ENCODE measurements at places on chromosomes 6 and 20.

- DNase-seq, result no peak
These were observed 771 bp downstream of the ARFRP1 start for GRCh38 chr20:63706852-63707557.

GRCh38 chr20:19519466-19519865 is 238.6 kb upstream of the RIN2 start:
- DNase-seq, result no peak

DNA sequence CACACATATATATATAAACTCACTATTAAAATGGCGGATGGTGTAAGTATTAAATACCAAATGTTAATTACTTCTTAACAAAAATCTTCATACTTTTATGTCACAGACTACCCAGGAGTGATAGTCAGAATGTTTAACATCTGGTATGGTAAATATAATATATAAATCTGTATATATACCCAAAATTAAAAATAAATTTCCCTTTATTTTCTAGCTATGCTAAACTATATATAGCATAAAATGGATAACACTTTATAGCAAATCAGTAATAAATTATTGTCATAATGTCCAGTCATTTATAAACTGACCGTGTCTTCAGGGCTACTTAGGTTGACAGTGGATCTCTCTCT is 37.1 kb downstream of the GSTA2 start:
- DNase-seq, result no peak

- DNase-seq, result no peak
These were observed 28.6 kb upstream of the SPO11 start for GRCh38 chr20:57301026-57301425.

GRCh38 chr6:163260111-163260895 is 154.2 kb upstream of the QKI start:
- no peak for DNase-seq
